ENCODE measurements at places on chromosomes 6 and 20. TPM values are rescaled to one million over a fixed set of nuclear protein-coding genes. Genes with fewer than 3 reads are reported as not detected.

The CDH4 gene
- total RNA-seq, result 0.18 TPM

GRCh38 chr6:33252759-33253158 is 18.9 kb downstream of the VPS52 start:
- DNase-seq, result no peak

The SLPI gene
- not detected for total RNA-seq

- no peak for DNase-seq
Measured at GRCh38 chr6:88858455-88858854, 105.0 kb downstream of the RNGTT start.

The CLDN20 gene
- not detected for total RNA-seq

Data from activated CD8-positive, alpha-beta T cell treated with anti-CD3 and anti-CD28 coated beads for 36 hours (primary cell).